ENCODE measurements at places on chromosomes 6 and 20.

DNA sequence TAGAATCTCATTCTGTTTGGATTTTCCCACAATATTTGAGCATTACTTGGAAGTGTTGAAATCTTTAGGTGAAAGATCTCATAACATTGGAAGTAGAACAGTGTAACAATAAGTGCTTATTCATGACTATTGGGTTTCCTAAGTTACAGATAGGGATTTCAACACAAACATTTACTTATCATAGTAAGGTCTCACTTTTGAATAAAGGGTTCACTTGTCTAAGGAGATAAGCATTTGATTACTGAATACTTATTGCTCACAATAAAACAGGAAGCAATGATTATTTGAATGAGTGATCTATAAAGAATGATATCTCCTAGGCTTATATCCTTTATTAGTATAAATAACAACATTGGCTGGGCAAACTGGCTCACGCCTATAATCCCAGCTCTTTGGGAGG is 14.8 kb downstream of the DDX43 start:
- DNase-seq, result no peak

DNA sequence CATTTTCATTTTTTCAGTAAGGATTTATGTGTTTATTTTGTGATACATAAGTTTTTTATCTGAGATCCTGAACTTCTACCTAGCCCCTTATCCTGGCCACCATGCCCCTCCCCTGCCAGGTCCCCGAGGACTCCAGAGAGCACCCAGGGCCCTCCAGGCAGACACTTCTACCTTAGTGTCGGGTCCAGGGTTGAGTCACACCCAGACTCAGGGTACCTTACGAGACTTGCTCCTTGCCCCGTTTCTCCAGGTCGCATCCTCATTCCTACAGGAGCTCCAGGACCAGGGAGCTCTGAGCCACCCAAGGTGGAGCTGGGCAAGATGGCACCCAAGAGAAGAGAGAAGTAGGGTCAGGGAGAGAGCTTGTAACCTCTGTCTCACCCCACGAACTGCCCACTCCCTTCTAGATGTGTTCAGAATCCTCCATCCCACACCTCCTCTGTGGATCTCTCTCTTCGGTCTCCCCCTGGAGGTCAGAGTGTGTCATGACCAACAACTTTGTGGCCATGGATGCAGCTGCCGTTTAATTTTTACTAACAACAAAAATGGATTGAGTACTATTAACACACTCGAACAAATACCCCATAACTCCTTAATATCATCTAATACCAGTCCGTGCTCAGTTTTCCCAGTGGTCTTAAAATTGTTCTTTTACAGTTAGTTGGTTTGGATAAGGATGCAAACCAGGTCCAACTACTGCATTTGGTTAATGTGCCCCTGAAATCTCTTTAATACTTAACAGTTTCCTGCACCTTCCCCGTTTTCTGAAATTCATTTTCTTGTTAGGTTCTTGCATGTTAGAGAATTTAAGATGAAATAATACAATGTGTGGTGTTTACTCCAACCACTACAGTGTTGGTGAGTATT is 130.6 kb upstream of the INSM1 start:
- no peak for DNase-seq

- DNase-seq, result no peak
These were observed 75.8 kb upstream of the AFDN start for GRCh38 chr6:167750956-167751358.

- no peak for DNase-seq
These were observed 7.4 kb downstream of the PDE7B start for GRCh38 chr6:135858931-135859330.

- DNase-seq, result no peak
These were observed 436.7 kb downstream of the MEI4 start for GRCh38 chr6:78089531-78089930.

DNA sequence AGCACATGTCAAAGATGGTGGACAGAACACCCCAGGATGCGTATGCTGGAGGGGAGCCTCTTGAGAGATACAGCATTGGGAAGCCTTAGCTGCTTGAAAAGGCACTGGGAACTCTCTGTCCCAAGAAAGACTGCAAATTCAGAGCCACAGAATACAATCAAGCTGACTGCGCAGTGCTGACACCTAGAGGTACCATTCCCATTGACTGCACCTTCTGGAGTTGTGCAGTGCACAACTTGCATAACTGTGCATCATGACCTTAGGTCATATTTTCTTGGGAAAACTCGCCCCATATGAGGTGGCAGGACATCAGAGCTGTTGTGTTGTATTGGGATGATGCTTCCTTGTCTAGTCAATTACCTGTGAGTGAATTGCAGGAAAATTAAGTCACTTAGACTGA is 646.5 kb upstream of the NOX3 start:
- no peak for DNase-seq

DNA sequence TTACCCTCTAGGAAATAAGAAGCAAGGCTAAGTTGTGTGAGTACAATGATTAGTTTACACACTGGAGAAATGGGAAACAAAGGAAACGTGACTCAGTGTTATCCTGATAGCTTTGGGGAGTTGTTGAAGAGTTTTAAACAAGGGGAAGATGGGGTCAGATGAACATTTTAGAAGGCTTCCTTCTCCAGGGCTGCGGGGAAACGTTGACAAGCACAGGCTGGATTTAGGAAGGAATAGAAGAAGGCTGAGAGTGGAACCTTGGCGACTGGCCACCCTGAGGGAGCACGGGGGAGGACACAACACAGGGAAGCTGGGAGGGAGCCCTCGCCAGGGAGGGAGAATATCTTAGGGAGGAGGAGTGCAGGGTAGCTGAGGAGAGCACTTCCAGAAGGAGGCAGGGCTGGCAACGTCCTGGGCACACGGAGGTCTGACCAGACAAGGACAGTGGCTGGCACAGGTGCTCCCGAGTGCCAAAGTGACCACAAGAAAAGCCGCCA is 134.7 kb downstream of the AIG1 start:
- no peak for DNase-seq

- no peak for DNase-seq
These were observed 45.5 kb upstream of the HLA-E start for GRCh38 chr6:30443657-30444450.
